Right cardiac atrium (tissue), 5 donors: ENCODE measurements at places on chromosomes 7 and 10. TPM values are rescaled to one million over a fixed set of nuclear protein-coding genes. Genes with fewer than 3 reads are reported as not detected.

DNA sequence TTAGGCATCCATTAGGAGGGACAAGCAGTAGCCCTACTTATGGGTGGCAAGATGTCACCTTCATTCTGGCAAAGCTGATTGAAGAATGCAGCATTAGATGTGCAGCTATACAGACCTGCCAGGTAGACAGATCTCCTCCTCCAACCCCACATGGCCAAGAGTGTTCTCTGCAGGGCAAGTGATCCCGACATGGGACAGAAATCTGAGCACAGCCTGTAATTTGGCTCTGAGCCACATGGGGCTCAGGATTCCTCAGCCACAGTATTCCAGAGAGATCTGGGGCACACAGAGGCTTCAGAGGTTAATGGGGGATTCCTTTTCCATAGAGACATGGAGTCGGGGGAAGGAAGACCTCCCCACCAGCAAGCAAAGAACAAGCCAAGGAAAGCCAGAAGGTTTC is 58.7 kb upstream of the GDF10 start:
- DNase-seq: no peak

DNA sequence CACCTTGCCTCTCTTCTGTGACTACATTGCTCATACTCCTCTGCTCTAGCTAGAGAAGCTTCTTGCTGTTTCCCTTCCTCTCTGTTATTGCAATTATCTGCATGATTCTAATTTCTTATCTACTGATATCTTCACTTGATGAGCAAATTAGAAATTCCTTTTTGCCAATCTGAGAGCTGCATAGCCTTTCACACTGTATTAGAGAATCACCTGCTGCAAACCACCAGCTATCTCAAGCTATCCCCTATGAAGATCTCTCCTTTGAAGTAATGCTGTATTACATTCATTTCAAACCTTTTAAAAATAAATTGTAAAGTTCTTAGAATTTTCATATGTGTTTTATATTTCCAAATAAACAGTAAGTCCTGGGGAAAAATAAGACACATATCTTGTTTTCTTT is 89.0 kb upstream of the ZNF804B start:
- no peak for DNase-seq

- DNase-seq: no peak
Measured at GRCh38 chr7:75690121-75690523, 48.6 kb downstream of the HIP1 start.

GRCh38 chr10:83959328-83959727 is 180.0 kb upstream of the GHITM start:
- no peak for DNase-seq

- no peak for DNase-seq
Measured at GRCh38 chr7:91355695-91356435, 91.6 kb downstream of the FZD1 start.

- no peak for DNase-seq
Measured at GRCh38 chr7:91946549-91946948, 5.9 kb downstream of the AKAP9 start.

- no peak for DNase-seq
Measured at GRCh38 chr10:119209736-119210355, 2.5 kb downstream of the GRK5 start.

- peak; percentile 87 for DNase-seq
Measured at GRCh38 chr10:78407009-78407711, 373.5 kb downstream of the RPS24 start.

The MBL2 gene
- polyA plus RNA-seq: not detected

The TCERG1L gene
- not detected for polyA plus RNA-seq

The SLC26A3 gene
- 0.07 TPM for polyA plus RNA-seq
